ENCODE measurements at places on chromosomes 12 and 14. TPM values are rescaled to one million over a fixed set of nuclear protein-coding genes. Genes with fewer than 3 reads are reported as not detected.

DNA sequence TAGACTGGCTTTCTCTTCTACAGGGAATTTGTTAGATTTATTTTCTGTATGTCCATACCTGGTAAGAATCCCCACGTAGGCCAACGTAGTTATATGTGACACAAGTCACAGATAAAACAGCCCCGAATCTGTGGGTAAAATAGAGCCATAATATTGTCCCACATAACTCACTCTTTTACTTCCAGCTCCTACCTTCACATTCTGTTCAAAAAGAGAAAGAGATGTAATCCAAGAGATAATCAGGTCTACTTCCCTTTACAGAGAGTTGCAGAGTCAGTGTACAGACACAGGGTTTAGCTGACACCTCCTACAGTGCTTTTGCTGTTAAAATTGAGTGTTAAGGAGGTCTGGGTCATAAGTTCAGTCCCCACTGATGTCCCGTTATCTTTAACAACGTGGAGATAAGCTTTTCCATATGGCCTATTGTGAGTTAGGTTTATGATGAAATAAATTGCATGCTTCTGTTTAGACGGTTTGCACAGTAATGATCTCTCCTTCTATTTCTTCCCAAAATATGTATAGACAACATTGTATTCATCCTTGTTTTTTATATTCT, 446.5 kb downstream of the ADAMTS20 start:
- DNase-seq = no peak

DNA sequence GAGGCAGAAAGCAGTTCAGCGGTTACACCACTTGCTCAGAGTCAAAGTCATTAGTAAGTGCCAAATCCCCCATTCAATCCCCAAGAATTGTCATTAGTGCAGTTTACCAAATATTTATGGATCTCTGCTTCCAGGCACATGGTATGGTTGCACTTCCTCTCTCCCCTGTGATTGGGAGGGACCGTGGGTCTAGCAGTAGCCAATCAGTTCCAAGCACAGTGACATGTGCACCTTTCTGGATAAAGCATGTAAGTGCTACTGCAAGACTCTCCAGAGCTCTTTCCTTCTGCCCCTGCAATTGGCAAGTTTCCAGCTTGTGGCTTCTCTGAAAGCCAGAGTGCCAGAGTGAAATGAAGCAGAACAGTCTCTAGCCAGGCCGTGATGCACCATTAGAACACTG, 85.3 kb upstream of the FLRT2 start:
- DNase-seq = peak; percentile 9

DNA sequence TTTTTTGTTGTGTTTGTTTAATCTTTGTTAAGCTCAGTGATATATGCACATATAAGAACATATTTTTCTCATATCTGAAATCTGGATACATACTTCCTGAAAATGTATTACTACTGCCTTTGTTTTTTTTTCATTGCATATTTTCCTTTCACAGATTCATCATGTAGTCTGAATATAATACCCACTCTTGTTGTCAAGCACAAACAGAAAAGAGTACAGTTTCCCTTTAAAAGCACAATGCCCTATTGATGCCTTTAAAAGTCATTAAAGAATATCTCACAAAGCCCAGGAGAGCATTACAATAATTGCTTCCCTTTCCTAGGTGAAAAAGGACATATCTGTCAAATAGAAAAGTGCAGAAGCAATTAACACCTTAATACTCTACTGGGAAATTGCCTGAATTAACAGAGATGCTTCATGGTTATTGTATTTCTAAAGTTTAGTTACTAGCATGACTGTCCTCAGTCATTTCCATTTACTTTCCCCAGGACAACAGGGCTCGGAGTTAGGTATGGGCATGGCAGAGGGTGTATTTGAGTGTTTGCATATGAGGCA, 107.4 kb downstream of the GRIP1 start:
- no peak for DNase-seq

Gene TBC1D30
- 6.0 TPM for polyA plus RNA-seq

- no peak for DNase-seq
Observed at GRCh38 chr12:110344657-110345056, 58.9 kb downstream of the ANAPC7 start.

GRCh38 chr14:83559721-83560120, 1970.2 kb upstream of the FLRT2 start:
- no peak for DNase-seq

DNA sequence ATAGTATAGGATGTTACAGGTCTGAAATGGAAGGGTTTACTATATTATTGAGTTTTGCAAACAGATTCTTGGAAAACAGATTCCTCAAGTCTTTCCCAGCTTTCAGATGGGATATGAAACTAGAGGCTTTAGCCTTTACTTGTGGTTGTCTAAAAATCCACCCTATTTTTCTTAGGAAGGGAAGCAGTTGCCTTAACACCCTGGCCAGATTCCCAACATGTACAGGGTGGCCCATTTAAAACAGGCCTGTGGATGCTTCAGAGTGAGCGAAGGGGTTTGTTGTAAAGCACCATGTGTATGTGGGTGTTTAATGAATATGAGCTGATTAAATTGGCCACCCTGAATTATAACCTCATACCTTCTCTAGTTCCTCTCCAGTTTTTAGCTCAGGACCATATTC, 415.9 kb downstream of the ZFP36L1 start:
- no peak for DNase-seq

Gene SLC2A14
- polyA plus RNA-seq = 0.28 TPM

Gene IRAK3
- 3.3 TPM for polyA plus RNA-seq

GRCh38 chr12:97982684-97983083, 520.1 kb downstream of the RMST start:
- DNase-seq = no peak

Gene PRICKLE1
- polyA plus RNA-seq = 53.1 TPM

Gene ADAM20
- polyA plus RNA-seq = 0.16 TPM

- no peak for DNase-seq
Observed at GRCh38 chr14:68672609-68673285, 120.1 kb downstream of the ZFP36L1 start.

GRCh38 chr14:48391661-48392060, 716.3 kb upstream of the MDGA2 start:
- DNase-seq = no peak

DNA sequence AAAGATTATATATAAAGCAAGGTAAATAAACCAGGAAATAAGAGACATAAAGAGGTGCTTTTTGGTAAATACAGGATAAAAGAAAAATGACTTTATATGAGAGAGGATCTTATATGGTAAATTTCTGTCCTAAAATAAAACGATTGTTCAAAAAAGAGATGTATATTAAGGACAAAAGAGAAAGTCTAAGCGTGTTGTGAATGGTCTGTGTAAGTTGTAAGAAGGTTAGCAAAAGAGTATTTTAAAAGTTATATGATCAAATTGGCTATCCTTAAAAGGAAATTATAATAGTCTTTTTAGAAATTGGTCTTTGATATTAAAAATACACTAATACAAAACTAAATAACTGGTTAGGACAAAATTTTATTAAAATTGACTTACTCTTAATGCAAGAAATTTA, 14.1 kb upstream of the ACSM4 start:
- no peak for DNase-seq

Gene TMTC1
- polyA plus RNA-seq = 28.6 TPM

Gene CISTR
- polyA plus RNA-seq = not detected

- no peak for DNase-seq
Observed at GRCh38 chr14:59101476-59101875, 87.0 kb upstream of the DAAM1 start.

DNA sequence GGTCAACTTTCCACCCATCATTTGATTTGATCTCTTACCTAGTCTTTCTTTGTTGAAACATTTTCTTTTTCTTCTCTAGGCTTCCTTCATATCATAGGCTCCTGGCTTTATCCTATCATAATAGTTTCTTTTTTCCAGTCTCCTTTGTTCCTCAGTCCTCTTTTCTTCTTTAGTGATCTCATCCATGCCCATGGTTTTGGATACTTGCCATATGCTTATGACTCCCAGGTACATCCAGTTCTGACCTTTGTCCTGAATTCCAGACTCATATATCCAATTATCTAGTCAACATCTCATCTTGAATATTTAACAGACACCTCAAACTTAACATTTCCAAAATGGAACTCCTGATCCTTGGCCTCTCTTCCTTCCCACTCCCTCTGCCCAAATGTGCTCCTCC, 36.1 kb upstream of the KRAS start:
- no peak for DNase-seq

- no peak for DNase-seq
Observed at GRCh38 chr14:75854111-75854799, 127.5 kb downstream of the TGFB3 start.

GRCh38 chr12:89529738-89530137, 3.9 kb upstream of the POC1B start:
- no peak for DNase-seq

- no peak for DNase-seq
Observed at GRCh38 chr12:112188130-112188830, 62.9 kb downstream of the TRAFD1 start.

- DNase-seq = no peak
Observed at GRCh38 chr12:50055831-50056638, 1.4 kb upstream of the ASIC1 start.

DNA sequence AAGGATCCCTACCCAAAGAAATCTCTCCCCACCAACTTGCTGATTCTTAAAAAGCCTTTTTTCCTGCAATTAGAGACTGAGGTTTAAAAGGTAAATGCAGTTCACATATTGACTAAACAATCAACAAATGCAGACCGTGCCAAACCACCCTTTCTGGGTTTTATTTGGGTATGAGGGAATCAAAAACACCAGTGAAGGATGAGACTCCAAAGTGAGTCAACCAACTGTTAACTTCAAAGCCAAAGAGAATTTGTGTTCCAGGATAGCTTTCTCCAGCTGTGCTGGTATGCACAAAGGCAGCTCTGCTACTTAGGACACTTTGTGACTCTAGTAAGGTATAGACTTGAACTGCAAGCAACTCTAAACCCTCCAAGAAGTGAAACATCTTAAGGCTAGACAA, 39.4 kb downstream of the RPS29 start:
- DNase-seq = no peak

DNA sequence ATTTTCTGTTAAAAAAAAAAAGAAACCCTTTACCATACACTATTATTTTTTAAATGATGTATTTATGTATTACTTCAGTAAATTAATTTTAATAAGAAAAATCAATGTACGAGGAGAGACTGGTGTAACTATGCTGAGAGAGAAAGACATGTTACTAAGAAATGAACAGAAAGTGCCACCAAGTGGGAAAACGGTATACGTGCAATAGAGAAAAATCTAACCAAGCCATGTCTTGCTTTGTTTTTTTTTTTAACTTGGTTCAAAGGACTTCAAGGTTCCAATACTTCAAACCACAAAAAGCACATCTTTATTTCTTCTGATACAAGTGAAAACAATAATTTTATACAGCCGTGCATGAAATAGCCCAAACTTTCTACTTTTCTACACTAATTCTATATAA, 22.9 kb downstream of the NDUFA12 start:
- DNase-seq = no peak

- DNase-seq = no peak
Observed at GRCh38 chr14:58912287-58912686, 274.5 kb downstream of the DACT1 start.

GRCh38 chr14:26596543-26597061, 1.2 kb downstream of the NOVA1 start:
- DNase-seq = no peak

Gene KRT86
- not detected for polyA plus RNA-seq

Gene CACNA2D4
- polyA plus RNA-seq = 1.8 TPM

Gene RBM19
- 26.9 TPM for polyA plus RNA-seq

DNA sequence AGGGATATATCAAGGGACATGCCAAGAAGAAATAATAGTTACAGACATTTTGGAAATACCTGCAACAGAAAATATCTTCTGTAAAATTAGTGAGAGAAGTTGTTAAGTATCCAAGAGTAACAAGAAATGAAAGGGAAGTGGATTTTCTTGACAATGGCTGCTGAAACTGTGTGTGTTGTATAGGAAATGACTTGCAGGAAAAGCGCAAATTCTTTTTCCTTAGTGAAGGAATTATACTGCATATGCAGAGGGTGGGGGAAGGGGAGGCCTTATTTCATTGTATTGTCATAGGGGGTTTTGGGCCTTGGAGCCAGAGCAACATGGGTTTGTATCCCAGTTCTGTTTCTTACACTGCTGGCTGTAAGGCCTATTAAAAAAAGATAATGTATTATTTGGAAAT, 84.4 kb upstream of the DDHD1 start:
- DNase-seq = no peak

Gene SLC6A15
- 0.60 TPM for polyA plus RNA-seq

DNA sequence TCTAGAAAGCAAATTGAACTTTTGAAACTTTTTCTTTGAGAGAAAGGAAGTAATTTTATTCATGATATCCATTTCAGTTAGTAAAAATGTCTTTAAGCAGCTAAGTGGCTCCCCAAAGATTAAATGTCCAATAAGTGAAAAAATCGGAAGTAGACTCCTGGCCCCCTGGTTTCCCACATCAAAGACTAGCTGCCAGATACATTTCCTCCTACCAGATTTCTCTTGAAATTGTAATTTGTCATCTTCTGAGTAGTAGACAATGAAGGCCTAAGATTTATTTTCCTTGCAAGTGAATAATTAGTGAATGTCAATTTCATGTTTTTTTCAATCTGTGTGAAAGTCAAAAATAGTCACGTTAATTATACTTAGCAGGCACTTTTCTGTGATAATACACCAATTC, 321.9 kb downstream of the SYT1 start:
- DNase-seq = no peak

GRCh38 chr12:123580772-123581171, 3.6 kb upstream of the TMED2 start:
- DNase-seq = no peak

Gene LRRC10
- polyA plus RNA-seq = 0.10 TPM

GRCh38 chr14:99718031-99718810, 34.1 kb downstream of the CYP46A1 start:
- no peak for DNase-seq

- DNase-seq = no peak
Observed at GRCh38 chr14:41532255-41532654, 74.4 kb upstream of the LRFN5 start.

Gene RERG
- polyA plus RNA-seq = 38.4 TPM

DNA sequence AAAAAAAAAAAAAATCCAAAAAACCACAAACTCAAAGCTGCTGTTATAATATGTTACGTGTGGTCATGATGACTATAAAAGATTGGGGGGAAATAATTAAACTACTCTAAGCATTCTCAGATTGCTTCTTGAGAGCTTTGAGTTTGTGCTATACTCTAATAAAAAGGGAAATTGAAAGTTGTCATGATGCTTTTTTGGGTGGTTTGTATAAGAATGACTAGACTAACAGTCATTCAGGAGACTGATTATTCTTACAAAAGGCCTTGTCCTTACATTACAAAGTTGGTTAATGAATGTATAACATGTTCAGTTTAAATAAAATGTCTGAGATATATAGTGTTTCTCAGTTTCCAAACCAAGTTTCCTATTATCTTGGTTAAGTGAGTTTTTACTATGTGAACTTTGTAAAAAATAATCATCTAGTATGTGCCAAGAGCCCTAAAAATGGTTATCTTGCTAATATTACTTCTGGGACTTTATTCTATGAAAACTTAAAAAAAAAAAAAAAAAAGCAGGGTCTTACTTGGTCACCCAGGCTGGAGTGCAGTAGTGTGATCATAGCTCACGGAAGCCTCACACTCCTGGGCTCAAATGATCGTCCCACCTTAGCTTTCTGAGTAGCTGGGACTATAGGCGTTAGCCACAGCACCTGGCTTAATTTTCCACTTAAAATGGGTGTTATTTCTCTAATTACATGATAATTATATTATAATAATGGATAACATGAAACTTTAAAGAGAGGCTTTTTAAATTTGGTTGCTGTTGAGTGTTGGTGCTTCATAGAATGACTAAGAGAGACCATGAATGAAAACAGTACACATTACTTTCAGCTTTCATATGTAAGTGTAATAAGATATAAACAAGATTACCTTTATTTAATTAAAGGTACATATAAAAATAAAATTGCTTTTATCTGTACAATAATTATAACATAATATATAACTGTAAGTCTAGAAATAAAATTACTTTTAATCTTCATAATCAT, 459.6 kb upstream of the RGS6 start:
- no peak for DNase-seq

- DNase-seq = no peak
Observed at GRCh38 chr12:47509398-47509851, 196.4 kb downstream of the RPAP3 start.

Gene HOXC10
- polyA plus RNA-seq = 64.5 TPM
